NCI-H1417 treated with DMSO at 0.1 percent for 48 hours (cell line): ENCODE measurements at places on chromosomes 1 and 21.

DNA sequence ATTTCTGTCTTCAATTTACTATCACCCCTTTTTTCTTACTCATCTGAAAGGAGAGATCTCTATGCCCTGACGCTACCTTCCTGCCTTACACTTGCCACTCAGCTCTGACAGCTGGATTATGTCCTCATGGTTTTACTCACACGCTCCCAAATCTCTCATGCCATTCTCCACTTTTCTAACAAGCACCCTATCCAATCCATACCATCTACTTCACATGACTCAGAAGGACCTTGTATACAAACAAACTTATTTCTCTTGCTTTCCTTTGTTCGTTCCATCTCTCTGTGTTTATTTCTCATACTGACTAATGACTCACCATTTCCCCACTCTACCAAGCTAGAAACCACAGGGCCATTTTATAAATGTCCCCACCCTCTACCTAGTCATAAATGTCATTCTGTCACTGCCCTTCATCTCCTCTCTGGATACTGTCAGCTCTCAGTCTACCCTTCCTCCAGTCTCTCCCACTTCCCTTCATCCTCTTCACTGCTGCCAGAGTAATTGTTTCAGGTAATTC is 87.3 kb downstream of the USP24 start:
- no peak for DNase-seq

DNA sequence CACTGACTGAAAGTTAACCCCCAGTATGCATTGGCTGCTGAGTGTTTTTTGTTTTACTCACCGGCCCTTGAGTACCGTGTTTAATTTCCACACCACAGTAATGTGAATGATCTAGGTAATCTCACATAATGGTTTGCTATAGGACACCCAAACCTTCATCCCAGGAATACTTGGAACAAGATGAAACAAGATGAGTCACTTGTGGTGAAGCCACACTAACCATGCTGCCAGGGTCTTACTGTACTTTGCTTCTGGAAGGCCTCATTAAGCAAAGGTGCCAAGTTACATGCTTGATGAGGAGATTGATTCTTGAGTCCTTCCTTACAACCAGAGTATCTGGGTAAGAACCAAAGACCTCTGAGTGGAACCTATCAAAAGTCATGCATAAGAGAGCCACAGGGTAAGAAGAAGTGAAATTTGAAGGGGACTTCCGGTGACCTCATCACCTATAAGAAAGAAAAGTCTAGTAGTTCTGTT is 163.3 kb downstream of the NRIP1 start:
- no peak for DNase-seq

GRCh38 chr21:25571726-25572121 is 35.6 kb downstream of the MRPL39 start:
- DNase-seq = no peak

GRCh38 chr1:157785248-157785647 is 8.3 kb upstream of the FCRL2 start:
- no peak for DNase-seq

DNA sequence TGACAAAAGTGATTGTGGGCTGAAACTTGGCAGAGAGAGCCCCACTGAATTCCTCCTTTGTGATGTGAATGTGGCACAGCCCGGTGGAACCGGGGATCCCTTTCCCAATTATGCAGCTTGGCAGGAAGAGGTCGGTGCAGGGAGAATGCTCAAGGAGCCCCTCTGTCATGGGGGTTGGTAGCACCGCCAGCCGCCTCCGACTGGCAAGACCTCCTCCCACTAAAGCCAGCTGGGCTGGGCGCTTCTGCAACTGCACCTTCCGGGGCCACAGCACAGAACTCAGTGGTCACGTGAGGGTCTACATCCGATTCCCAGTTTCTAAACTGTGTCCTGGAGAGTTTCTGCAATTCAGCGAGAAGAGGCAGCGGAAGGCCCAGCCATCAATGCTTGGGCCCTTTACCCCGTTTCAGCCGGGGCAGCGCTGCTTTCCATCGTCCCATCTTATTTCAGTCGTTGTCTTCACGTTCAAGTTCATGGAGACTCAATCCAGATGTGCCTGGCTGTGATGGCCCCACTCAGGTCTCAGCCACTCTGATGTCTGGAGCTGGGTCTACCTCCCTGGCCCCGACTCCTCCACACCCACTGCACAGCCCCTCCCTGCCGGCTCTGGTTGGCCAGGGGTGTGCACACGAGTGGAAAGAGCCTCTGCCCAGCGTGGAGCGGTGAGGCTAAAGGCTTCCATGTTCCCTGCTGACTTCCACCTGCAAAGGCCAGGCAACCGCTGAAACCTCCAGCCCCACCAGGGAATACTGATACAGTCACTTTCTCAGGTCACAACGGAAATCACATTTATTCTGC is 39.8 kb upstream of the FHAD1 start:
- DNase-seq = no peak

GRCh38 chr1:168137515-168137821 is 738 bp upstream of the GPR161 start:
- no peak for DNase-seq

DNA sequence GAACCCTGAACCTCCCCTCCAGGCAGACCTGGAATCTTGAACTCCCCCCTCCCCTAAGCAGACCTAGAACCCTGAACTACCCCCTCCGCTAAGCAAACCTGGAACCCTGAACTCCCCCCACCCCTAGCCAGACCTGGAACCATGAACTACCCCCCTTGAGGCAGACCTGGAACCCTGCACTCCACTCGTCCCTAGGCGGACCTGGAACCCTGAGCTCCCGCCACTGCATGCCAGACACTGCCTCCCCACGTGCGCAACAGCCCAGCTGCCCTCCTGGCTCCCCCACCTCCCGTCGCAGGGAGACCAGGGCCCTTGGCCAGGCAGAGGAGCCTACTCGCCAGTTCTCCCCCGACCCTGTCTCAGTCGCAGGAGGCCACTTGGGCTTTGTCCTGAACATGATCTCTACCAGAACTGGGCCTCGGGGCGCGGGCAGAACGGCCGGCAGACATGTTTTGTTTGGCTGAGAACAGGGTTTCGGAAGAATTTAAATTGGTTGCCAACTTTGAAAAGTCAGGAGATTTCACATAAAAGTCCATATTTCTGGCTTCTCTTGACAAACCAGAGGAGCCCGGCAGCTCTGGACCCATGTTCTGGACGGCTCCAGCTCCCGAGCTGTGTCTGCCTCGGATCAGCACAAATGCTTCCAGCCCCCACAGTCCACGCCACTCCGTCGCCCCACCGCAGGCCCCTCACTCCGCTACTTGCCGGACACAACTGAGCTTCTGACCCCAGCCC is 9.2 kb upstream of the PLEKHG5 start:
- DNase-seq = no peak

DNA sequence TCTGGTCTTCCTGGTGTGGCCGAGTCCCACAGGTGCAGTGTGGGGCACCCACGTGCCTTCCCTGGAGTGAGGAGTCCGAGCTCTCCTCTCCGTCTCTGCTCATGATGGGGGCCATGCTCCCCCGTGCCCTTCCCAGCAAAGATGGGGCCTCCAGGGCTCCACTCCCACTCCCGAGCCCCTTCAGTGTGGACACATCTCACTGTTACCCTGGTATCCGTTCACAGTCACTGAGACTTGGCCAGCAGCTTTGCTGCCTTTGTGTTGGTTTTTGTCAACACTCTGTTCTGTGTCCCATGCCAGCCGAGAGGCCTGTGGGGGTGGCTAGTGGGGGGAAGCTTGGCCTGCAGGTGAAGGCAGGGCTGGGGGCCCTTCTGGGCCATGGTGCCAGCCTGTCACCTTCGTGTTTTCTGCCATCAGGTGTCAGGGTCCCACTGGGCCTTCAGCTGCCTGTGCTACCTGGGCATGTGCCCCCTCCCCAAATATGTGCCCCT is 46.9 kb upstream of the POFUT2 start:
- DNase-seq = no peak

DNA sequence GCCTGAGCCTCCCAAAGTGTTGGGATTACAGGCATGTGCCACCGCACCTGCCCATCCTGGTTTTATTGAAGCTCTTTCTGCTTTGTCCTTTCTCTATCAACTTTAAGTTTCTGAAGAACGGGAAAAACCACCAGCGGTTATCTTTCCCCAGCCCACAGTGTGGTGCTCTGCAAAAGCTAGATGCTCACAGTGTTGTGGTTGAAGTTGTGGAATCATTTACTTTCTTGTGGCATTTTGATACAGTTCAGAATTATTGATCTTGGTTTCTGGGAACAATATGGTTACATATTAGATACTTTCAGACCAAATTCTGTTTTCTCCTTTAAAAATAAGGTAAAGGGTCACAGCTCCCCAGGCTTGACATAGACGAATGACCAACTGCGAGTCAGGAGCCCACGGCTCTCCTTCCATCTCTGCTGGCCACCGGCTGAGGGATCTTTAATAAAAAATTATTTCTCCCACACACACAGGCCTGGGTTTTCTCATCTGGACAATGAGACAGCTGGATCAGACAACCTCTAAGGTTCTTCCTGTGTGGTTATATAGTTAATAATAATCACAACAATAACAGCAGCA is 385.3 kb downstream of the SETD4 start:
- DNase-seq = no peak

DNA sequence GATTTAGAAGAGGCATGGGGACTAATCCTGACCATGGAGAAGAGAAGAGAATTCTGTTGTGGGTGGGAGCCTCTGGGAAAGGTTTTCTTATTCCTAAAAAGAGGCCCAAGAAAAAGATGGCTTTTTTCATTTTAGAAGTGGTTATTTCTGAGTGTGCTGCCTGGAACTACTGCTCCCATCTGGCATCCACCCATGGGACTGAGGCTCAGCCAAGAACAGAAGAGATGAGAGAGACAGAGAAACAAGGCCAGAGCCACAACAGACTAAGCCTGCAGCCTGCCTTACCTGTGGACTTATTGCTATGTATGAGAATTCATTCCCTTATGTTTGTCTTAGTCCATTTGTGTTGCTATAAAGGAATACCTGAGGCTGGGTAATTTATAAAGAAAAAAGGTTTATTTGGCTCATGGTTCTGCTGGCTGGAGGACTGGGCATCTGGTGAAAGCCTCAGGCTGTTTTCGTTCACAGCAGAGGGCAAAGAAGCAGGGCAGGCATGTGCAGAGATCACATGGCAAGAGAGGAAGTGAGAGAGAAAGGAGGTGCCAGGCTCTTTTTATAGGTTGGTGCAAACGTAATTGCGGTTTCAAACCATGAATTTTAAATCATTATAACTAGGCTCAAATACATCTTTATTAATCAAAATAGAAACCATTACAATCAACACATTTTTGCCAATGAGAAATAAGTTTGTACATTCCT is 57.5 kb upstream of the PRDM2 start:
- no peak for DNase-seq

GRCh38 chr21:14686466-14687267 is 140.6 kb upstream of the SAMSN1 start:
- DNase-seq = no peak

GRCh38 chr1:21152423-21153100 is 24.1 kb downstream of the EIF4G3 start:
- DNase-seq = no peak

GRCh38 chr1:11925938-11926292 is 312 bp downstream of the KIAA2013 start:
- DNase-seq = no peak

- DNase-seq = no peak
Observed at GRCh38 chr1:53288790-53289429, 39.0 kb downstream of the LRP8 start.

DNA sequence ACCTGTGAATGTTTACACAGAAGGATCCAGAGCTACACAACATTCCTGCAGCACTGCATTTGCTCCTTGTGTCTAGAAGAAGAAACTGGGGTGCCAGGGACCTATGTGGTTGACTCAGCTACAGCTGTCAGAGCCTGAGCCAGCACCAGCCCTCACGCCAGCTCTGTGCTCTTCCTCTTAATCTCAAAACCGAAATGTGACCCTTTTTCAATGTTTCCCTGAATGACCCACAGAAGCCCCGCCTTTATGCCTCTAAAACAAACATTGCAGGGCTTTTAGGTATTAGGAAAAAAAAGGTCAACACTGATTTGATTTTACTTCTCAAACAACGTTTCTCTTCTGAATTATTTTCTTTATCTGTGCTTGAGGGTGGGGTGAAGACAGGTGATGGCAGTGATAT is 260.5 kb downstream of the DYRK1A start:
- no peak for DNase-seq

DNA sequence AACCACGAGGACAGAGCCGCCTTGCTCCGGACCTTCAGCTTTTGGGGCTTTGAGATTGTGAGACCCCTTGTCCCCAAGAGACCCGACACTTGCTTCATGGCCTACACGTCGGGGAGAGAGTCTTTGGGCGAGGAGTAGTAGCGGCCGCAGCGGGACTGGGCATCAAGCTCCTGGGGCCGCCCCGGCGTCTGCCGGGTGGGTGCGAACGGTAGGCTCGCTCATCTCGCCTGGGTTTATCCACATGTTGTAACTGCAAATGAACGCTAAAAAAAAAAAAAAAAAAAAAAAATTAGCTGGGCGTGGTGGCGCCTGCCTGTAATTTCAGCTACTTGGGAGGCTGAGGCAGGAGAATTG is 27.9 kb upstream of the RLF start:
- no peak for DNase-seq

DNA sequence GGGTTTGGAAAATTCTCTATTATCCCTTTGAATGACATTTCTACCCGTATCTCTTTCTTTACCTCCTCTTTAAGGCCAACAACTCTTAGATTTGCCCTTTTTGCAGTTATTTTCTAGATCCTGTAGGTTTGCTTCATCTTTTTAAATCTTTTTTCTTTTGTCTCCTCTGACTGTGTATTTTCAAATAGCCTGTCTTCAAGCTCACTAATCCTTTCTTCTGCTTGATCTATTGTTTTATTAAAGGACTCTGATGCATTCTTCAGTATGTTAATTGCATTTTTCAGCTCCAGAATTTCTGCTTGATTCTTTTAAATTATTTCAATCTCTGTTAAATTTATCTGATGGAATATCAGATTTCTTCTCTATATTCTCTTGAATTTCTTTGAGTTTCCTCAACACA is 324.3 kb downstream of the PLA2G4A start:
- DNase-seq = no peak

- no peak for DNase-seq
Observed at GRCh38 chr1:229164348-229164747, 106.6 kb upstream of the RAB4A start.

DNA sequence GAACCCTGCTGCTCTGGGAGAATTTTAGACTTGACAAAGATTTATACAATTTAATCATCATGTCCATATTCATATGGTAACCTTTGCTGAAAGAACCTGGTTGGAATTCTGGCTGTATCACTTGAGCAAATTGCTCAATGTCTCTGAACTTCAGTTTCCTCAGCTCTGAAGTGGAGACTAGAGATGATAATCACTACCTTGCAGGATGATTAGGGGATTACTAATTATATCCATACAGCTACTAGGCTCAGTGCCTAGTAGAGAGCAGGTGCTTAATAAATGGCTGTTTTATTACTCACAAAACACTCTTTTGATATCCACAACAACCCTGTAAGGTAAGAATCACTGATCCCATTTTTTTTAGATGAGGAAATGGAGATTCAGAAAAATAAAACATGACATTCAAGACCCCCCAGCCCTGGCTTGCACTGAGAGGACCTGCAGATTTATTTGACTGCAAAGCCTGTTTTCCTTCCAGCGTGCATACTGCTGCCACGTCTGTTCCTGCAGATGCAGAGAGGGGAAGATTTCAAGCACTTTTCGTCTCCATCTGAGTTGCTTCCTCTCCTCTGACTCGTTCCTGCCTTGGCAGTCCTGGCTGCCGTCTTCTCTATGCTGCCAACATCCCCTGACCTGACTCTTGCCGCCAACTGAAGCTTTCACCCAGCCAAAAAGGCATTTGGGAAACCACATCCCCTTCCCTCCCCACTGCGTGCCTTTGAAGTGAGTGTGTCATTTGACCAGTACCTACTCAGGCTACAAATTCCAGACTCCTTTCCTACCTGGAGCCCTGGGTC is 203.0 kb downstream of the PLPP3 start:
- DNase-seq = peak; percentile 35

- DNase-seq = no peak
Observed at GRCh38 chr1:165851034-165851658, 23.7 kb downstream of the UCK2 start.
